ENCODE measurements at places on chromosomes 4 and X.

DNA sequence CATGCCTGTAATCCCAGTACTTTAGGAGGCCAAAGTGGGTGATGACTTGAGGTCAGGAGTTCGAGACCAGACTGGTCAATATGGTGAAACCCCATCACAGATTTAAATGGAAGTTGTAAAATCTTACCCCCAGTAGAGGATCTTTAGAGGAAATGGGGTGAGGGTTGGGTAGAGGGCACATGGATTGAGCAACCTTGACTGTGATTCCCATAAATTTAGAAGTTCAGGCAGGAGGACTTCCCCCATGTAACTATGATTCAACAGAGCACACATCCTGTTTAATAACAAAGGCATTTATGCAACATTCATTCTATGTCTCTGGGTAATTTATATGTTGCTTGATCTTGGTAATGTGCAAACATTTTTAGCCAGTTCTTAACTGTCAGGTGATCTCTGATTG lies 143.1 kb downstream of the RBM47 start:
- no peak for DNase-seq

DNA sequence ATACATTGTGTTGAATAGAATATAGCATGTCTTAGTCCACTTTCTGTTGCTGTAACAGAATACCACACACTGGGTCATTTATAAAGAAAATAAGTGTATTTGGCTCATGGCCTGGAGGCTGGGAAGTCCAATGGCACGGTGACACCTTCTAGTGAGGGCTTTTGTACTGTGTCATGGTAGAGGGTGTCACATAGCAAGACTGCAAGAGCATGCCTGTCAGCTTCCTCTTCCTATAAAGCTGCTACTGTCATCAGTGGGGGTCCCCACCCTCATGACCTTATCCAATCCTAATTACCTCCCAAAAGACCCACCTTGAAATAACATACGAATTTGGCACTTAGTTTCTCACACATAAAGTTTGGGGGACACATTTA lies 193.2 kb downstream of the PTTG2 start:
- no peak for DNase-seq

GRCh38 chr4:149765630-149766029 lies 50.0 kb downstream of the IQCM start:
- no peak for DNase-seq

- no peak for DNase-seq
These were observed 23.2 kb upstream of the RASL11B start for GRCh38 chr4:52838729-52839586.

DNA sequence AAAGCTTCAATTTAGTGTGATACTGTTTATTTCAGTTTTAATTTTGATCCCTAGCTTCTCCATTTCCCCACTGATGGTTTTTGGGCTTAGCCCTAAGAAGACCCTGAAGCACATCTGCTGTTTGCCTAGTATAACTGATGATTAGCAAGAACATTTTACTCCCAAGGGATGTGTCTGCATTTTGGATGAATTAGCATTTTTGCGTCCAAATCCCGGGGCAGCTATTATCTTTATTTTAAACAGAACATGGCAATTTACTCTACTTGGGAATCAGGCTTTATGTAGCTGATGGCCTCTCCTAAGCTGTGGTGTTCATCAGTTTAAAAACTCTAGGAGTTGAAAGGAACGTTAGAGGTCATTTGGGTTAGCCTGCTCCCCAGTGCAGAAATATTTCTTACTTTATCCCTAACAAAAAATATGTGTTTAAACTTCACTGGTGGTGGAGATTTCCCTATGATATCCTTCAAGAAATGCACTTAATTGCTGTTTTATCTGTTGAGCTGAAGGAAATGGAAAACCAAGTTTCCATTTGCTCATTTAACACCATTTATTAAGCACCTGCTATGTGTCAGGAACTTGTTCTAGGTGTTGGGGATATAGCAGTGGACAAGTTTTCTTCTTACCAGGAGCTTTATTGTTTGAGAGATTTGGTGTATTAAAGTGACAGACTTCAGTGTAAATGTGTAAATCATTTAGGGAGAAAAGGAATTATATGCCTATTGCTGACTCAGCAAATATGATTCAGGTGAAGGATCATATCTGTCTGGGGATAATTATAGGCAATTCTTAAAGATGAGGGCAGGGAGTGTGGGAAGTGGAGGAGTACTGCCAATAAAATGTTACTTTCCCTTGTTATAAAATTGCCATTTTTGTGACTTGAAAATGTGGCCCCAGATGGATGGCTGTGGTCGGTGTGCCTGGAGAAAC lies 3.4 kb downstream of the SEPTIN11 start:
- no peak for DNase-seq

GRCh38 chr4:81204571-81204970 lies 10.5 kb downstream of the PRKG2 start:
- DNase-seq = no peak

All from central memory CD4-positive, alpha-beta T cell (primary cell).